AG04450 (cell line): ENCODE measurements at places on chromosomes 5 and 9.

DNA sequence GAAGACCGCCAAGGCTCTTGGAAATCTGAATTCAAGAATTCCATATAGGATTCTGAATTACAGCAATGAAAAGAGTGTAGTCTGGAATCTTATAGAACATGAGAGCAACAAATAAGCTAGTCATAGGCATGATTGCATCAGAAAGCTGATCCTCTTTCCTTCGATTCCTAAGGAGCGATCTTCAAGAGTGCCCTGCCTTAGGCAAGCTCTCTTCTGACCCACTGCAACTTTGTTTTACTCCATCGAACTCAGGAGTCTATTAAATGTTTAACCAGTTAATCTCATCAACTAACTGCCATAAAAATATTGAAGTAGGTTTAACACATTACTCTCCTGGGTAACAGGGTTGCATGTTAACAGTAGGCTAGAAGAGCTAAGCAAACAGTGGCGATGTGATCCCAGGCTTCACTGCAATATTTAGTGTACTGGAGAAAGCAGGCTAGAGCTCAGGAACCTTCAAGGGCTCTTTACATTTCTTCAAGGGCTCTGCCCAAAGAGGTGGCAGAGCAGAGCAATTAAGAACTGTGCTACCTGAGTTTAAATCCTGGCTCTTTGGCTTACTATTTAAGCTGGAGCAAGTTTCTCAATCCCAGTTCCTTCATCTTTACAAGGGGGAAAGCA is 146.3 kb downstream of the RORB start:
- DNase-seq = no peak

DNA sequence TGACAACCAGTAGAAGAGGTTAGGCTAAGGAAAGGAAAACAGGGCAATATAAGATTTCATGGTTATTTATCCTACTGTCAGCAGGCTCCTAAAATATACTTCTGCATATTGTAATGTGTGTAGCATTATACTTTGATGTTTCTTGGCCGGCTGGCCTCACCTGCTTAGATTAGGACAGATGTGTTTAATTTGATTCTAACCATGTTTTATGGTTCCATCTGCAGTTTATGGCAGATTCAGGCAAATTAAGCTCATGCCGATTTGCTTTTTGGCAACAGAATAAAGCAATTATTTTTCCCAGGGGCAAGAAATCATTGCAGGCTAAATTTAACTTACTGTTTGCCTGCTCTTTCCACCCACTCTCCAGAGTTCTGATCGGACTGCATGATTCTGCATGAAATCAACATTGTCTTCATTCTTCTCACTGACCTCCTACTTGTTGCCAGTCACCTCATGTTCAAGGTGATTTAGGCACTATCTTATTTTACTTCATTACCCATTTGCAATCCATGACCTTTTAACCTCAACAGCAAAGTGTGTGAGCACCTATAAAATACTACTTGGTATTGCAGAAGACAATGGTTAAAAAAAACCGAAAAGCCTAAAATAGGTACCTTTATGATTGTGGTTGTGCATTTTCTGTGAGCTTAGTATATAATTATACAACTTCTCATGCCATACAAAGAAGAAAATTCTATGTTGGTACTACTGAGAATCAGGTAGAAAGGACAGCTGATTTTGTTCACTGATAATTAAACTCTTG is 125.2 kb downstream of the EDIL3 start:
- DNase-seq = no peak

GRCh38 chr5:15353086-15353645 is 146.8 kb upstream of the FBXL7 start:
- DNase-seq = no peak

- DNase-seq = no peak
Measured at GRCh38 chr9:120541921-120542320, 38.0 kb downstream of the CDK5RAP2 start.

DNA sequence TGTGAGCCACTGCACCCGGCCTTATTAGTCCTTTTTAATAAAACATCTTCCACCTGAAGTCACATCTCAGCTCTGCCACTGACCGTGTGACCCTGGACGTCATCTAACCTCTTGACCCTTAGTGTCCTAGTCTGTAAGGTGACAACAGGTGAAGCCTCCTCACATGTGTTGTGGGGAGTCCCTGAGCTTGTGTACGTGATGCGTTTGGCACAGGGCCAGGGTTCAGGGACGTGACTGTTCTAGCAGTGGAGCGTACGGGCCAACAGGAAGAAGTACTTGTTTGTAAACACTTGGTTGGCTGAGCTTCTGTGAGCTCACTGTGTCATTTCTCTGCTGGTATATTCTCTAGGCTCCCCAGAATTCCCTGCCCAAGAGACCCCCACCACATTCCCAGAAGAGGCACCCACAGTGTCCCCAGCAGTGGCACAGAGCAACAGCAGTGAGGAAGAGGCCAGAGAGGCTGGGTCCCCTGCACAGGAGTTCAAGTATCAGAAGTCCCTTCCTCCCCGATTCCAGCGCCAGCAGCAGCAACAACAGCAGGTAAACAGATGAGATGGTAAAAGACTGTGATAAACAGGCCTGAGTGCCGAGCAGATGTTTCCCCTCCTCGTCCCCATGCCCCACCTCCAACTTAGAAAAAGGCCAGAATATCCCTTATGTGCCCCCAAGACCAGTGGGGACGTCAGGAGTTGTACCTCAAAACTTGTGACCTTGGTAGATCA is 35.3 kb upstream of the POMT1 start:
- no peak for DNase-seq

DNA sequence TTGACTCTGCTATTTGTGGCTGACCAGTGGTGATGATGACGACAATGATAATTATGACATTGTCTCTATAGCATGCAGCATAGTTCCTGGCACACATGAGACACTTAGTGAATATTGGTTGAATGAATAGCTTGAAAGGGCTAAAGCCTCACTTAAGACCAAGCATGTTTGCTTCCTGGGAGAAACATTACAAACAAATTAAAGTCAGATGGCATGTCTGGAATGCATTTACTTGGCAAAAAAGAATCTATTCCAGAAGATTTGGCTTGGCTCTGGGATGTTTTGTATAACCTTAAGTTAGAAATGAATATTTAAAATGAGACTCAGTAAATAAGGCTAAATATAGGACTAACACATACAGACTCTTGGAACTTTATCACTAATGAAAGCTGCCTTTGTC is 21.6 kb downstream of the GAS1 start:
- no peak for DNase-seq

DNA sequence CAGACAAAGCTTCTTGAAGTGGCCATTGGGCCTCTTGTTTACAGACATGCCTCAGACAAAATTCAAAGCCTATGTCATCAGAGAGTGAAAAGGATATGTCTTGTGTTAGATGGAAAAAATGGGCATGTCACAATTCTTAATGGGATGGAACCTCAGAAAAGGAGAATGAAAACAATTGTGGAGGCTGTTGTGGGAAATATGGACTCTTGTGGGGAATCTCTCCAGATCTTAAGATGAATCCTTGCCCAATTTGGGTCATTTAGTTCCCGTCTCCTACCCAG is 19.5 kb downstream of the SLC22A5 start:
- DNase-seq = no peak

DNA sequence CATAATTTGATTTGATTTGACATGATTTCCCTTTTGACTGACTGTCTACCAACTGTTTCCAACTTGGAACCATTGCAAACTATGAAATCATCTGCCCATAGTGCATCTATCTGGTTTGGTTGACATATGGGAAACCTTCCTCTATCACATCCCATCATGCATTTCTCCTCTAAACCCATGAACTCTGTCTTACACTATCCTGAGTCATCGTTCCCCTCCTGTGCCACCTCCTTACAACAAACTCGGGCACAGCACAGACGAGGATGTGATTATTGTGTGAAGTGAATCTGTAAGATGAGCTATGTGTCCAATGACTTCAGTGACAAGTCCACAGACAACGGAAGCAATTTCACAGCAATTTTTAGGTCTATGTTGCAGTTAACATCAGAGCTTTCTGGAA is 126.1 kb downstream of the NPR3 start:
- no peak for DNase-seq

GRCh38 chr9:72150661-72151060 is 1.4 kb downstream of the GDA start:
- no peak for DNase-seq

DNA sequence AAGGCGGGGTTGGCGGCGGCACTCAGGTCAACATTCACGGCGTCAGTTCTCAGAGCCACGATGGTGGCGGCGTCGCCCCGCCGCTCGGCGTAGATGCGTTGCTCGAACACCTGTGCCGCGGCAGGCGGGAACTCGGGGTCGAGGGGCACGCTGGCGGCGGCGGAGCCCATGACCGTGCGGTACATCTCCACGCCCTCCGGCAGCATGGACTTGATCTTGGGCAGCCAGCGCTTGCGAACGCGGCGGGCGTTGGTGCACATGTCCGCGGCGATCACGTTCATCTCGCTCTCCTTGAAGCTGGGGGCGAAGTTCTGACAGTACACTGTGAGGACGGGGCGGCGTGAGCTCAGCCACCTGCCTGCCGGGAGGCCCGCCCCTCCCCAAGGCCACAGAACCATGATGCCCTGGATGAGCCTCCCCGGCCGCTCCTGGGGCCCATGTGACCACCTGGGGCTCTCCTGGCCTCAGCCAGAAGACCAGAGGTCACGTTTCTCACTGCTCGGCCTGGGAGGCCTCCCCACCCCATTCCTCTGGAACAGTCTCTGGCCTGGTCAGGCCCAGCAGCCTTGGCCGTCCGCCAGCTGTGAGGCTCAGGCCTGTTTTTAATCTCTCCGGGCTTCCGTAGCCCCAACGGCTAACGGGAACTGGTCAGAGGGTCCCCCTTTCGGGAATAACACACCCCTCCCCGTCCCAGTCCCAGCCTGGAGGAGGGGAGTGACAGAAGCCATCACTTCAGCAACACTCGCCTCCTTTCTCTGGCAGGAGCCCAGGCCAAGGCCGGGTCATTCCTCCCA is 50.7 kb upstream of the UBAC1 start:
- DNase-seq = no peak

- no peak for DNase-seq
Measured at GRCh38 chr9:127204771-127205470, 59.7 kb upstream of the GARNL3 start.

GRCh38 chr5:83368835-83369234 is 102.7 kb upstream of the VCAN start:
- no peak for DNase-seq

DNA sequence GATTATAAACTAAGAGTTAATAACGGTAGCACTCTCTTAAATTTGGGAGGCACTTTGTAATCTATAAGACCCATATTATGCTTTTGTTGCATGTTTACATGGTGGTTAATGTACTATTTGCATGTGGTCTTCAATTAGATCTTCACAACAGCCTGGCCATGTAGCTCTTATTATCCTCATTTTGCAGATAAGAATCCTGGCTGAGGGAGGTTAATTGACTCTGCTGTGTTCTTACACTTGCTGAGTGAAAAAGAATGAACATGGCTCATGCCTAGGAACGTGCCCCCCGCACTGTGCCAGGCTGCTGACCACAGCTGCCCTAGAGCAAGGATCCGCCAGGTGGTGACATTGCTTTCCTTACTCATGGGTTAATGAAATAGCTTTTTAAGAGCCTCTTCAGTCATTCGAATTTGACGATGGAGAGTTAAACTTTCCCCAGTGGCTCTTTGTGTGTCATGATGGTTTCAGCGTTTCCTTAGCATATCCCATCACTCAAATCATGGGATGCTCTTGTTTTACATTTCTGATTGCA is 97.9 kb downstream of the CDH6 start:
- no peak for DNase-seq

- no peak for DNase-seq
Measured at GRCh38 chr9:2625427-2625826, 3.8 kb downstream of the VLDLR start.

GRCh38 chr5:177183142-177183541 is 49.6 kb downstream of the NSD1 start:
- DNase-seq = no peak

DNA sequence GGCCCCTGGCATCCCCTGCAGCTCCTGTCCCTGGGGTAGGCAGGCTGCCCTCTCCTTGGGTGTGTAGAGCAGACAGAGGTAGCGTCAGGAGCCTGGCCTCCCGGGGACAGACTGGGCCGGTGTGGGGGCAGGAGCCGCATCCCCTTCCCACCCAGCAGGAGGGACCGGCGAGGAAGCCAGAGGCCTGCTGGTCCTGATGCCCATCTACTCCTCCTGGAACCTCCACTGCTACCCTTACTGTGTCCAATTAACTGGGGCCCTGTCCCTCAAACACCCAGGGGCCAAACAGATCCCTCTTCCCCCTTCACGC is 15.6 kb downstream of the RALGDS start:
- no peak for DNase-seq

- no peak for DNase-seq
Measured at GRCh38 chr9:561427-561826, 280.1 kb upstream of the DMRT1 start.

- no peak for DNase-seq
Measured at GRCh38 chr5:89064736-89065135, 181.8 kb upstream of the MEF2C start.

GRCh38 chr5:101520417-101520816 is 617.3 kb upstream of the ST8SIA4 start:
- DNase-seq = no peak

DNA sequence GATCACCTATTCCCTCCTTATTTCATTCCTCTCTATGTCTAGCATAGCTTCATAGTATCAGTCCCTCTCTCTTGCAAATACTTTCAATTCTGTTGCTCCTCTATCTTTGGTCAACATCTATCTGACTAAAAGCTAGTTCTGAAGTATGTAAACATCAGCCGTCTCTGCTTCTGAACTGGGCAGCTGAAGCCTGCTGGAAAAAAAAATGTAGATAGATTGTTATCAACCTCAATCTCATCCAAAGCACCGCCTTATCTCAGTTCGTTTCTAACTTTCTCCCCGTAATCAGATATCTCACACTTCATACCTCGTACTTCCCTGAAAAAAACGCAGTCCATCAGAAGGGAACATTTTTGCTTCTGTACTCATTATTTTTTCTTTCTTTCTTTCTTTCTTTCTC is 4.5 kb upstream of the SEMA6A start:
- DNase-seq = no peak

GRCh38 chr5:123439709-123440108 is 16.5 kb upstream of the CEP120 start:
- no peak for DNase-seq

DNA sequence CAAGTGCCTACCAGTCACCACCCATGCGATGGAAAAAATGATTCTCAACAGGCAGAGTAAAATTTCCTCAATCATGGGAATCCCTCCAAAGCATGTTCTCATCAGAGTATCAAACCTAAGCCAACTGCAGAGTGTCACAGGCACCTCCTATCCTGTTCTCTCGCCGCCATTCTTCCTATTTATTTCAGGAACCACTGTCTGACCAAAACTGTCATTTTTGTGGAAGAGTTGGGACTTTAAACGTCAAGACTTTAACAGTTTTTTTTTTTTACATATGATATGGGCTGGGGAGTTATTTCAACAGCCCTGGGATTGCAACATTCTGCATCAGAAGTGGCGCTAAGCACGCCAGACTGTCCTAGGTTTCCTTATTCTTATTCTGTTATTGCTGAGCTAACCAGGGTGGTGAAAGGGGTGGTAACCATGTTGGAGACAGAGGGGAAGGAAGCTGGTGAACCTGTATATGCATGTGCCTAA is 29.5 kb downstream of the PFDN1 start:
- DNase-seq = no peak

DNA sequence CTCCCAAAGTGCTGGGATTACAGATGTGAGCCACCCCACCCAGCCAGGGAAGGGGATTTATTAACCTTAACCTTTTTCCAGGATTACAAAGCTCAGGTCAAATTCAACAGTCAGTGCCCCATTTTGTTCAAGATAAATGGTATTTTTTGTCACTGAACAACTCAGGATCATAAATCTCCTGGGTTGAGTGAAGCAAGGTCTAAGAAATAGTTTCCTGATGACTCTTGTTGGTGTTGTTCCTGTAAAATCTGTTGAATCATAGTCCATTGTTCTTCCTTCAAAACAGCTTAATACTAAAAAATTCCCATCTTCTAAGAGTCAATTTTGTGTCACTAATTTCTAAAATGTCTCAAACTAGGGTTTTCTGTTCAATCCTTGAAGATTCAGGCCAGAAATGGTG is 33.9 kb upstream of the JMY start:
- DNase-seq = no peak
